Thyroid gland (tissue), 4 donors: ENCODE measurements at places on chromosomes 13 and 19. TPM values are rescaled to one million over a fixed set of nuclear protein-coding genes. Genes with fewer than 3 reads are reported as not detected.

DNA sequence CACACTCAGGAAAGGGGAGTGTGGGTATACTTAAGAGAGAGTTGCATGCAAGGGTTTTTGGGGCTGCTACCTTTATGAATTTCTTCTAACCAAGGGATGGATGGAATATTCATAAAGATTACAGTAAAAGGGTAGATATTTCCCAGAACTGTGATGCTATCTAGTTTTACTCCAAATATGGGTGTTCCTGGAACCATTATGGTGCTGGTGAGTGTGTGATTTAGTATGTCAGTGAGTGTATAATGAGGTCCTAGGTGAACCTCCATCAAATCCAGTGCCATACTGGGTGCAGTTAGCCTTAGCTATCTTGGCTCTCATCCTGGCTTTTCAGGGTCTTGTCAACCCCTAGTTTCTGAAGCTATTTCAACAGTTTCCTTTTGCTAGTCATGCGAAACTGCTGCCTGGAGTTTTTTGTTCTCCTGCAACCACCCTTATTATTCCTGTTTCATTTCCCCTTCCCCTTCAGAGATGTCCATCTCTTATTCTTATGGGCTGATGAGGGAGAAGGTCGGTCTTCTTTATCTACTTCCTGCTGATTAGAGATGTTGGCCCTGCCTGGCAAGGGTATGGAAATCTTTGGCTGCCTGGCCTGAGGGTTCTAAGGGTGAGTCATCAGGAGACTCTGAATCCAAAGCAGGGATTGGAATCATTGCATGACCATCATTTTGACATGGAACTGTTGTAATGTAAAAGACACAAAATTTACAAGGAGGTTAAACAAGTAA is 202.3 kb downstream of the NBEA start:
- H3K27me3 ChIP-seq: no peaks in the 10 kb centered on the region
- no peak overlapping the region for H3K27ac ChIP-seq
- no peaks in the 10 kb centered on the region for H3K36me3 ChIP-seq
- DNase-seq: no peak
- no peaks in the 10 kb centered on the region for H3K4me1 ChIP-seq

The SLC25A23 gene
- total RNA-seq: 214 TPM

GRCh38 chr13:76848596-76848995 is 37.6 kb downstream of the KCTD12 start:
- H3K27me3 ChIP-seq: no peaks in the 10 kb centered on the region
- H3K36me3 ChIP-seq: no peaks in the 10 kb centered on the region
- H3K4me1 ChIP-seq: no peaks in the 10 kb centered on the region
- no peak overlapping the region for H3K27ac ChIP-seq
- no peak for DNase-seq

GRCh38 chr19:12733369-12734214 is 892 bp downstream of the TRIR start:
- peak; percentile 6 for DNase-seq
- H3K27ac ChIP-seq: peak overlapping the region; percentile 91
- H3K4me3 ChIP-seq: peak overlapping the region; percentile 97

The DAND5 gene
- 0.45 TPM for total RNA-seq

The EBI3 gene
- 0.49 TPM for total RNA-seq

DNA sequence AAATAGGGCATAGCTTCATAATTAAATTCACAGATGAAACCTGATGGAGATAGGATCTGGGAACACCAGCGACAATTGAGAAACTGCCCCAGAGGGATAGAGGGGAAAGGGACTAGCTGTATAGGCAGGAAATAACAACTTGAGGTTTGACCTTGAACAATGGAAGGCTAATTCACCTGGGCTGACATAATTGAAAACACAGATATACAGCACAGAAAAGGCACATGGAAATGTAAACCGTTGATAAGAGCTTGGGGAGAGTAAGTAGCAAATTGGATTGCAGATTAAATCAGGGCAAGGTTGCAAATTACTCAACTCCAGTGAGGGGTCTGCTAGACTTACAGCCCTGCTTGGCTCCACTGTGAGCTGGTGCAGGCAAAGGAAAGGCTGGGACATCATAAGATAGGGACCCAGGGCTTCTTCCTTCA is 246.7 kb downstream of the DLEU7 start:
- H3K4me3 ChIP-seq: no peak overlapping the region
- H3K27ac ChIP-seq: no peak overlapping the region
- H3K27me3 ChIP-seq: no peaks in the 10 kb centered on the region
- DNase-seq: no peak

DNA sequence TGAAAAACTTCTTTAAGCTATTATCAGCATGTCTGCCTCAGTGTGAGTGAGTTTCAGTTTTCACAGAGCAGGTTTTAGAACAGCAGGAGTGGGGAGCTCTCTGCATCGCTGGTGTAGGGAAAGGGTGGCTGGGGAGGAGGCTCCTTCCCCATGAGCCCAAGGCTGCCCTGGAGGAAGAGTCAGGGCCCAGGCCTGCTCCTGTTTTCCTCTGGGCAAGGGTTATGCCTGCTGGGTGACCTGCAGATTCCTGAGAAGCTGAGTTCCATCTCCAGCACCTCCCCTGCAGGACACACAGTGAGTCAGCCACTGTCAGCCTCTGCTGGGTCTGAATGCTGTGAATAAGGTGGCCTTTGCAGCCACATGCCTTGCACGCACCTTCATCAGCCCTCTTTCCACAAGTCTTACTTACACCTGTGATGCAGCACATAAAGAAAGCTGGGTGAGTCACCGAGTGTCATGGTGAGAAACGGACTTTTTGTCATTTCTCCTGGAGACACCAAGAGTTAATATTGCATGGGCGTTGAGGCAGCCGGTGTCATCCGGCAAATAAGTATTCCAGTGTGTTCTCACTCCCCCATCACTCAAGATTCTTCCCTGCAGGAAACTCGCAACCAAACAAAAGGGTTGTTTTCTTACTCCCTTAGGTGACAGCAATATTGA is 186.4 kb upstream of the KL start:
- no peaks in the 10 kb centered on the region for H3K36me3 ChIP-seq
- peaks cover 6% of the 10 kb centered on the region for H3K4me1 ChIP-seq
- DNase-seq: no peak
- H3K27ac ChIP-seq: no peak overlapping the region
- no peak overlapping the region for H3K4me3 ChIP-seq
- no peaks in the 10 kb centered on the region for H3K27me3 ChIP-seq

The SIGLEC14 gene
- total RNA-seq: not detected

The PRKCG gene
- not detected for total RNA-seq

- no peak overlapping the region for H3K4me3 ChIP-seq
- no peak for DNase-seq
- H3K27me3 ChIP-seq: no peaks in the 10 kb centered on the region
- H3K36me3 ChIP-seq: no peaks in the 10 kb centered on the region
- H3K27ac ChIP-seq: no peak overlapping the region
These were observed 390.1 kb downstream of the IRS2 start for GRCh38 chr13:109396266-109396665.

DNA sequence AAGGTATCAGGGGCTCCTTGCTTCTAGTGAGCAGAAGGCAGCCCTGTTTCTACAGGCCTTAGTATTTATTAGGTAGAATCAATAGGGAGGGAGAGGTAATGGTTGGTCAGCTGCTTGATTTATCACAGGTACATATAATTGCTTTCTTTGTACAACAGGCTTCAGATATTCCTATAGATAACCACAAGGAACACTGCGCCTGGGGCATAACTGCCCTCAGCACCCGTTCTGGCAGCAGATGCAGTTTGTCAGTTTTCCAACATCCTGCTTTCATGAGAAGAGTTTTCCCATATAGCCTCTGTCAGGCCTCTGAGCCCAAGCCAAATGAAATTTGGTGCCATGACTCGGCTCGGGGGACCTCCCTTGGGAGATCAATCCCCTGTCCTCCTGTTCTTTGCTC is 12.4 kb upstream of the ZNF486 start:
- H3K27me3 ChIP-seq: no peaks in the 10 kb centered on the region
- no peak overlapping the region for H3K4me3 ChIP-seq
- DNase-seq: no peak
- no peak overlapping the region for H3K27ac ChIP-seq

DNA sequence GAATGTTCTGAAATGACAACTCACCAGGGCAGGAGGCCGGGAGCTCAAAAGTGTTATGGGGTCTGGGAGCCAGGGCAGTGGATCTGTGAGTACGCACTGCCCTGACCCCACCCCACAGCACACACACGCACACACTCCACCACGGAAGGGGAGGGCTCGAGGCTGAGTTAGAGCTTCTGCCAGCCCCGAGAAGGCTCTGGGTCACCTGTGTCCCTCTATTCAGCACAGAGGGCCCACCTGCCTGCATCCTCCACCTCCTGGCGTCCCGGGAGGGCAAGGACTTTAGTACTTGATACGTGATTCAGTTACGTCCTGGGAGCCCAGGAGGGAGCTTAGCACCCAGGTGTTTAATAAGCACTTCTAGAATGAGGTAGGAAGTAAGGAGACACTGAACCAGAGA is 190.0 kb upstream of the GPR12 start:
- no peaks in the 10 kb centered on the region for H3K36me3 ChIP-seq
- H3K27me3 ChIP-seq: no peaks in the 10 kb centered on the region
- no peak overlapping the region for H3K27ac ChIP-seq
- H3K4me3 ChIP-seq: no peak overlapping the region

The TEX26 gene
- not detected for total RNA-seq

DNA sequence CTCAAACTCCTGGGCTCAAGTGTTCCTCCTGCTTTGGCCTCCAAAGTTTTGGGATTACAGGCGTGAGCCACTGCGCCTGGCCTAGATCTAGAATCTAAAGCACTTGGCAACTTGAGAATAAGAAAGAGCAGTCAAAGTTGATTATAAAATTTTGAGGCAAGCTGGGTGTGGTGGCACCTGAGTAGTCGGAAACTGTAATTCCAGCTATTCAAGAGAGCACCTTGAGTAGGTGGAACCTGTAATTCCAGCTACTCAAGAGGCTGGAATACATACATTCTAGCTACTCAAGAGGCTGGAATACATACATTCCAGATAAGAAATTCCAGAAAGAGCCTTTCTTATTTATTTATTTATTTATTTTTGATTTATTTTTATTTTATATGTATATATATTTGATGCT is 8.3 kb upstream of the NAA16 start:
- DNase-seq: no peak
- no peaks in the 10 kb centered on the region for H3K36me3 ChIP-seq
- H3K27me3 ChIP-seq: no peaks in the 10 kb centered on the region
- H3K4me1 ChIP-seq: peaks cover 4% of the 10 kb centered on the region
- no peak overlapping the region for H3K4me3 ChIP-seq
- no peak overlapping the region for H3K27ac ChIP-seq

DNA sequence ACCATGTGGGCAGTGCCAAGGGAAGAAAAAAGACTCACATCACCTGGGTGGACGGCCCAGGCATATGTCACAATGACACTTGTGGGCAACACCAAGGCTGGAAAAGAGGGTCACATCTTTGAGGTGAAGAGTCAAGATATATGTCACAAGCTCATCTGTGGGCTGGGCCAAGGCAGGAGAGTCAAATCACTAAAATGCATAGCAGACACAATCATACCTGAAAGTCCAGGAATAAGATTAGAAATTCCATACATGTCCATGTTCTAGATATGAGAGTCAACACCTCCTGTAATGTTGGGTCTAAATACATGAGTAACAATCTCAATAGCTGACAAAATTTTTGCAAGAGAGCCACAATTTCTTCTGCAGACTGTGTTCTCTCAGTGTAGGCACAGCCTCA is 145.0 kb downstream of the ZNF675 start:
- no peaks in the 10 kb centered on the region for H3K27me3 ChIP-seq
- DNase-seq: no peak
- no peaks in the 10 kb centered on the region for H3K4me1 ChIP-seq
- H3K4me3 ChIP-seq: no peak overlapping the region

DNA sequence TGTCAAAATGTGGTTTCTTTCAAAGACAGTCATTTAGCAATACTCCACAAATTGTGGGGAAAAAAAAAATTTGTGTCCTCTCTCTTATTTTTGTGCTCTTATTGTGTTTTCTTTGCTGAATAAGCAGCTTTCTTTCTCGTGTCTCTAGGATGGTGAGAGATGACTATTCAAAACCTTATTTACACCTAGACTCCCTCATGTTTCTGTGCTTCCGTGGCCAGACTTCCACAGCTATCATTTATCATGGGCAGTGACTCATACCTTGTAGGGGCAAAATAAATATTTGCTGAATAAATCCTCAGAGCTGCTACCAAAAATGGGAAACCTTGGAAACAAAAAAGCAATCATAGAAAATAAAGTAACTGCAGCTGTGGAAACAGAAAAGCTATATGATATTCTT is 204.9 kb upstream of the MIR17HG start:
- H3K27ac ChIP-seq: no peak overlapping the region
- H3K27me3 ChIP-seq: no peaks in the 10 kb centered on the region
- no peak for DNase-seq
- no peaks in the 10 kb centered on the region for H3K4me1 ChIP-seq

The AMH gene
- total RNA-seq: 0.33 TPM

The INAFM1 gene
- 8.2 TPM for total RNA-seq

- H3K27me3 ChIP-seq: no peaks in the 10 kb centered on the region
- DNase-seq: peak; percentile 44
- no peaks in the 10 kb centered on the region for H3K36me3 ChIP-seq
- H3K27ac ChIP-seq: peak overlapping the region; percentile 87
- peaks cover 72% of the 10 kb centered on the region for H3K4me1 ChIP-seq
These were observed 35.1 kb downstream of the ELF1 start for GRCh38 chr13:40983725-40984667.

The SPTBN4 gene
- 2.7 TPM for total RNA-seq

DNA sequence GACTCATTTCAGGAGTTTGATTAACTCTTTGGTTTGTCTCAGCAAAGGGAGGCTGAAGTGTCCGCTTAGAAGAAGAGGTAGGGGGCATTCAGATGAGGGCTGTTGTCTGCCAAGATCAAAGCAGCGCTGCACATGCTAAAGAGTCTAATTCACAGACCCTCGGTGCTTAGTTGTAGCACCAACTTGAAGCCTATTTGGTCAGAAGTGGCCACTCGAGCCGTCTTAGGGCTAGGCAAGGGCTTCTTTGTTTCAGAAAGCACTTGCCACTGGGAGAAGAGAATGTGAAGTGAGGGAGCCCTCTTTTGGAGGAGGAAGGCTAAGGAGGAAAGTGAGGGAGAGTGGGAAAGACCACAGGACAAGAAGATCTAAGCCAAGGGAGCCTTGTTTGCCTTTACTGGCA is 313.4 kb upstream of the TMTC4 start:
- no peaks in the 10 kb centered on the region for H3K4me1 ChIP-seq
- H3K27me3 ChIP-seq: no peaks in the 10 kb centered on the region
- H3K27ac ChIP-seq: no peak overlapping the region
- H3K36me3 ChIP-seq: no peaks in the 10 kb centered on the region

GRCh38 chr13:31042049-31042448 is 109.6 kb downstream of the TEX26 start:
- H3K4me3 ChIP-seq: no peak overlapping the region
- no peak for DNase-seq
- no peaks in the 10 kb centered on the region for H3K36me3 ChIP-seq
- no peak overlapping the region for H3K27ac ChIP-seq

GRCh38 chr19:30123119-30123518 is 181.1 kb downstream of the URI1 start:
- H3K27ac ChIP-seq: no peak overlapping the region
- no peak overlapping the region for H3K4me3 ChIP-seq
- no peaks in the 10 kb centered on the region for H3K36me3 ChIP-seq
- DNase-seq: no peak

The NALCN gene
- total RNA-seq: 6.0 TPM

- H3K36me3 ChIP-seq: no peaks in the 10 kb centered on the region
- no peak for DNase-seq
- H3K27ac ChIP-seq: no peak overlapping the region
- H3K4me1 ChIP-seq: no peaks in the 10 kb centered on the region
- no peaks in the 10 kb centered on the region for H3K27me3 ChIP-seq
- H3K4me3 ChIP-seq: no peak overlapping the region
These were observed 276.6 kb upstream of the ZNF507 start for GRCh38 chr19:32068793-32069192.

GRCh38 chr13:110625771-110626321 is 10.5 kb downstream of the NAXD start:
- H3K27me3 ChIP-seq: no peaks in the 10 kb centered on the region
- no peak for DNase-seq
- no peak overlapping the region for H3K27ac ChIP-seq
- H3K4me3 ChIP-seq: no peak overlapping the region
- H3K4me1 ChIP-seq: no peaks in the 10 kb centered on the region
